GDM1 (cell line): ENCODE measurements at places on chromosomes 1 and 21.

DNA sequence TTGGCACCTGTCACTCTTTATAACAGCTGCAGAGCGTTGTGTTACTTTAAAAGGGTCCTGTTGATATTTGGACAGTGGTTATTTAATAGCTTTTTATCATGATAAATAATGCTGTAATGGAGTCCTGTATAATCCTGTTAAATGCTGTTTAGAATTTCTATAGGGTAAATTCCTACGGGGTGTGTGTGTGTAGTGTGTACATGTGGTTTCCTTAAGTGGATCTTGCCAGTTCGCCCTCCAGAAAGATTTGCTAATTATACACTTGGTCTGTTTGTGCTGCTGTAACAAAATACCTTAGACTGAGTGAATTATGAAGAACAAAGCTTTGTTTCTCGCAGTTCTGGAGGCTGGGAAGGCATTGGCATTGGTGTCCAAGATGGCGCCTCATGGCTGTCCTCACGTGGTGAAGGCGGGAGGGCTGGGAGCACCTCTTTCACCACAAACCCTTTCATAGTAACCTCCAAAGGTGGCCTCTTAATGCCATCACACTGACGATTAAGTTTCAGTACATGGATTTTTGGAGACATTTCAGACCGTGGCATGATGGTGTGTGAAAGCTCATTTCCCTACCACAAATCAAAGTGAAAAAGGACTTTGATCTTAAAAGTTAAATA lies 11.2 kb downstream of the PRMT2 start:
- DNase-seq: no peak

GRCh38 chr1:206145771-206146290 lies 28.6 kb upstream of the AVPR1B start:
- DNase-seq: no peak

- DNase-seq: no peak
Observed at GRCh38 chr1:5150191-5150590, 495.8 kb downstream of the AJAP1 start.

GRCh38 chr21:17085707-17086106 lies 427.1 kb upstream of the CXADR start:
- no peak for DNase-seq

GRCh38 chr1:65508051-65508450 lies 87.6 kb downstream of the LEPR start:
- DNase-seq: no peak

DNA sequence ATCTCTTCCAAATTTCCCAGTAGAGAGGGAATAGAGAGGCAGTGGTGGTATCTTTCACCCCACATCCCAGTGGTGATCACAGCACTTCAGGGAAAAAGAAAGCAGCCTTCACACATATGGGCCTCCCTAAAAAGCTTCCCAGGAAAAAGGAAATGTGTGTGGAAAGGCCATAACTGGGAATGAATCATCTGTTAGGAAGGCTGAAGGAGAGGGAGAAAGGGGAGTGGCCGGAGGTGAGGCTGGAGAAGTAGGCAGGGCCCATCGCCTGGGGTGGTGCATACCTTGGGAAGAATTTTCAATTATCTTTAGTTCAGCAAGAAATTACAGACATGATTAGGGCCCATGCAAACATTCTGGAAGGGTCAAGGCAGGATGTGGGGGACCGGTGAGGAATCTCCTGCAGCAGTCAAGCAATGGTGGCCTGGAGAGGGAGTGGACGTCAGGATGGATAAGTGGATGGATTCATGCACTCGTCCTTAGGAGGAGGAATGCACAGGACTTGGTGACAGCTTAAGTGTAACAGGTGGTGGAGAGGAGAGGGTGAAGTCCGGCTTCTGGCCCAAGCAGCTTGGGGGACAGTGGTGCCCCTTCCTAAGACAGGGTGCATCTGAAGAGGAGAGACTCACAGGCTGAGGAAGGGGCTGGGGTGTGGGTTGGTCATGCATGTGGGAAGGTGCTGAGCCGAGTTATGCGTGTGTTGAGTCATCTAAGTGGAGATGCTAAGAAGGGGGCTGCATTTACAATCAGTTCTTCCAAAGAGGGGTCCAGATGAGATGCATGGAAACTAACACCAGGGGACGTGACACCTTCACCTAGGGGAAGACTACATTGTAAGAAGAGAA lies 17.9 kb downstream of the HIVEP3 start:
- no peak for DNase-seq

DNA sequence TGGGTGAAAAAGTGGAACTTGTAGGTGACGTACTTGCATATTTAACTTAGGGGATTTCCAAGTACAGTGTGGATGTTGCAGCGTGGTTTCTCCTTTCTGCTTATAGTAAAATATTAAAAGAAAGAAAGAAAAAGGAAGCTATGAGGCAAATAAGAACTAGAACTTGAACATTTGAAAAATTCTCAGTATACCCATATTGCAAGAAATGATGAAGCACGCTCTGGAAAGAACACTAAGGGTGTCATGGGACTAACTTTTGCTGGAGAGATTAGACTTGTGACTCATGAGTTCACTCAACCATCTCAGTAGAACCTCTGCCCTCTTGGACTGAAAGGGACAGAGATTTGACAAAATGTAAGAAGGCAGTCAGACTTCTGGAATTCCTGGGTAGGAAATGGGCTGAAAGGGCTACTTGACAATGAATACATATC lies 704.5 kb upstream of the ADGRL4 start:
- no peak for DNase-seq

GRCh38 chr1:179803104-179803503 lies 60.0 kb downstream of the FAM163A start:
- DNase-seq: no peak

DNA sequence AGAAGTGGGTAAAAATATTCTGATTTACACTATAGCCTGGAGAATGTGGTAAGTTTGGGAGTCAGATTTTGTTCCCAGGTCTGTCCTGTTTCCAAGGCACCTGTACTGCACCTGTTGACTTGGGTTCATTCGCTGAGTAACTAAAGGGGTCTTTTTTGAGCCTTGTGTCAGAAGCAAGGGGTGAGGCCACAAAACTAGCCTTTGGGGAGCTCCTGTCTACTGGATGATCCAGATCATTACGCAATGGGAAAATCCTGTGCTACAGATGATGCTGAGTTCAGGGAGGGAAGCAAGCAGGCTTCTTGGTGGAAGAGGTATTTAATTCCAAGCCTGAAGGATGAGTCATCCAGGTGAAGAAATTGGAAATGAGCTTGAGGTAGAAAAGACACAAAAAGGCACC lies 424.0 kb downstream of the MATN1 start:
- no peak for DNase-seq

DNA sequence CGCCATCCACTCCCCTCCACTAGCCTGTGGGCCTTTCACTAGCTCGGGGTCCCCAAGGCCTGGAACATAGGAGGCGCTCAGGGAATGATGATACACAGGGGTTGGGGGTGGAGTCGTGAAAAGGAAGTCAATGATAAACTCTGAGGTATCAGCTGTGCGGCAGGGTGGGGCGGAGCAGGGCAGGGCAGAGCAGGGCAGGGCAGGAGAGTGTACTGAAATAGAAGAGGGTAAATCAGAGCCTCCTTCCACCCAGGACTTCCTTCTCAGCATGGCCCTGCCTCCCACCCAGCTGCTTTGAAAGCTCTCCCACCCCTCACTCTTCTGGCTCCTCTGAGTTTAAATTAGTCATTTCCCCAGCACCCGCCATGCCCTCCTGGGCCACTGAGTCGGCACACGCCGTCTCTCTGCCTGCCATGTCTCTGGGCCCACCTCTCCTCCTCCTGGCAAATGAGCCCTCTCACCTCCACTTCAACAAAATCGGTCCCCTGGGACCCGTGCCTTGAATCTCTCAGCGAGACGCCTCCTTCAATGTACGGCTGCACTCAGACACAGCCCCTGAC lies 16.9 kb downstream of the CAPZB start:
- no peak for DNase-seq

- DNase-seq: no peak
Observed at GRCh38 chr1:163842571-163842970, 520.8 kb downstream of the NUF2 start.

DNA sequence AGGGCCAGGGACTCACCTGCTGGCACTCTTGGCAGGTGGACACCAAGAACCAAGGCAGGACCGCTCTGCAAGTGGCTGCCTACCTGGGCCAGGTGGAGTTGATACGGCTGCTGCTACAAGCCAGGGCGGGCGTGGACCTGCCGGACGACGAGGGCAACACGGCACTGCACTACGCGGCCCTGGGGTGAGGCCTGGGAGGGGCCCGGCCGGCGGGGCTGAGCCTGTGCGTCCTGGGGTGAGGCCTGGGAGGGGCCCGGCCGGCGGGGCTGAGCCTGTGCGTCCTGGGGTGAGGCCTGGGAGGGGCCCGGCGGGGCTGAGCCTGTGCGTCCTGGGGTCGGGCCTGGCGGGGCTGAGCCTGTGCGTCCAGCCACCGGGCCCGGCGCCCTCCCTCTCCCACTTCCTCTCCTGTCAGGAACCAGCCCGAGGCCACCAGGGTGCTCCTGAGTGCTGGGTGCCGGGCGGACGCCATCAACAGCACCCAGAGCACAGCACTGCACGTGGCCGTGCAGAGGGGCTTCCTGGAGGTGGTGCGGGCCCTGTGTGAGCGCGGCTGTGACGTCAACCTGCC lies 4.6 kb upstream of the MMP23B start:
- no peak for DNase-seq

GRCh38 chr1:31745096-31745945 lies 18.8 kb downstream of the ADGRB2 start:
- DNase-seq: peak; percentile 12

GRCh38 chr1:46184920-46185658 lies 8.8 kb upstream of the P3R3URF start:
- DNase-seq: no peak

- no peak for DNase-seq
Observed at GRCh38 chr1:41226815-41227434, 15.2 kb downstream of the SCMH1 start.

DNA sequence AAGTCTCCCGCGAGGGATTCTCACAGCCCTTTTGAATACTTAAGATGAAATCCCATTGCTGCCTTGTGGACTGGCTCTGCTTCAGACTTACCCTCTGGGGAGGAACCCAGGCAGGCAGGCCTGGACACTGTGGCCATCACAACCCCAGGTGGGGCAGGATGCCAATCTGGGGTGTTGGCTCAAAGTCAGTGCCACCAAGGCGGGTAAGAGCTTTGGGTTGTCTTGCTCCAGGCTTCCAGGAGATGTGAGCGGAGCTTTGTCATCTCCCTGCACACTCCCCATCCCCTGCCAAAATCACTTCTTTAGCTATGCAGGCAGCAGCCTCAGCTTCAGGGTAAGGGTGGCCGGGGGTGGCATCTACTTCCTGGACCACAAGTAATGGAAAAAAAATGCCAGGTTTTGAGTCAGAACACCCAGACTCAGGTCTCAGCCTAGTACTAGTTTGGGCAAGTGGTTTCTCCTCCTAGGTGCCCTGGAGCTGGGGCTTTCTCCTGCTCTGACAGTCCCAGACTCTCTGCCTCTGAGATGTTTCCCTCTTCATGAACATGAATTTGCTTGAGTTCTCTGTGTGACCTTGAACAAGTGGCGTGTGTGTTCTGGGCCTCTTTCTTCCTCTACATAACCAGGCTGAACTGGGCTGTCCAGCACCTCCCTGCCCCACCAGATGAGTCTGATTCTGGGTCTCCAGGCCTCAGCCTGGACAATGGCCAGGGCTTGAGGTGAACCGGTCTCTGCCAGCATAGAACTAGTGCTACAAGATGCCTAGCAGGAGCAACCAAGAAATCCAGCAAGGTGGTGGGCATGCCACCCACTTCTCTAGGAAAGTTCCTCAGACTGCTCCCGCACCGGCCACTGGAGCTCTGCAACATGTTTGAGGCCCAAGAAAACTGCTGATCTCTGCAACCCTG lies 65.4 kb downstream of the VWA5B1 start:
- DNase-seq: no peak

- DNase-seq: no peak
Observed at GRCh38 chr1:3283849-3284248, 170.6 kb upstream of the ARHGEF16 start.

DNA sequence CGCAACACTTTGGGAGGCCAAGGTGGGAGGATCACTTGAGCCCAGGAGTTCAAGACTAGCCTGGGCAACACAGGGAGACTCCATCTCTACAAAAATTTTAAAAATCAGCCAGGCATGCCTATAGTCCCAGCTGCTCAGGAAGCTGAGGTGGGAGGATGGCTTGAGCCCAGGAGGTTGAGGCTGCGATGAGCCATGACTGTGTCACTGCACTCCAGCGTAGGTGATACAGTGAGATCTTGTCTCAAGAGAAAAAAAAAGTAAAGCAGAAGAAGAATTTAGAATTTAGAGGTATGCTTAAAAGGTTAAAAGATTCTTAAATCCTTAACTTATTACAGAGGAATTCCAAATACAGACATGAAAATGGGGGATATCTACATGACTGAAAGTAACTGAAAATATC lies 79.5 kb downstream of the SMYD3 start:
- DNase-seq: no peak

- DNase-seq: no peak
Observed at GRCh38 chr1:90719330-90720144, 2.4 kb upstream of the BARHL2 start.

- DNase-seq: no peak
Observed at GRCh38 chr1:52955129-52955970, 28.3 kb downstream of the SCP2 start.

DNA sequence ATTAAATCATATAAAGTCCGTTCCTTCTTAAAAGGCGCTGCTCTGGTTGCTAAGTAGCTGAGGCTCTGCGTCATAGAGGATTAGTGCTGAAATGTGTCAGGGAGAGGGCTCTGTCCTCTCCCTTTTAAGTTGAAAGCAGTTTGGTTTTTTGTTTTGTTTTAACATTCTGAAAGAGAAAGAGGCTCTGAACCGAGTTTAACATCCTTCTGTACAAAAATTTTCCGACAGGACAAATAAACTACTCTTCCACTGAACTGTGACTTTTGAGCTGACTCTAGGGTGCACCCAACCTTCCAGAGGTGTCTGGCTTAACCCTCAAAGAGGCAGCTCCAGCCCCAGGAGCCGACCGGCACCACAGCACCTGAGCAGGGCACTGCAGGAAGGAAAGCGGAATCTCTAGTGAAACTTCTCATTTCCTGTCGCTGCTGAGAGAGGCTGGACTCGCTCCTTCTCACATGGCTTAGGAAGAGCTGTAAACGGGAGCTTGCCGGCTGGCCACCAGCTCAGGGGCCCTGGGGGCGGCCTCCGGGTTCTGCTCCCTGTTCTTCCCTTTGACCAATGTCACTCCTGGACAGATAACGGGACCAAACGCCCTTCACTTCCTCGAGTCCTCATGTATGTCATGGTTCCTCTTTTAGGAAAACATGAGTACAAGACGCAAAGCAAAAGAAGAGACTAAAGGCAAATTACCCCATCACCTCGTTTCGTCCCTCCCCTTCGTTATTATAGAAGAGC lies 1.2 kb downstream of the VAV3 start:
- DNase-seq: peak; percentile 47
